Cerebellar cortex (tissue), 1 donor: ENCODE measurements at places on chromosomes 2 and 18.

GRCh38 chr18:48192542-48192941, 216.6 kb downstream of the ZBTB7C start:
- DNase-seq: no peak

GRCh38 chr2:18194161-18194560, 315.7 kb downstream of the KCNS3 start:
- no peak for DNase-seq

DNA sequence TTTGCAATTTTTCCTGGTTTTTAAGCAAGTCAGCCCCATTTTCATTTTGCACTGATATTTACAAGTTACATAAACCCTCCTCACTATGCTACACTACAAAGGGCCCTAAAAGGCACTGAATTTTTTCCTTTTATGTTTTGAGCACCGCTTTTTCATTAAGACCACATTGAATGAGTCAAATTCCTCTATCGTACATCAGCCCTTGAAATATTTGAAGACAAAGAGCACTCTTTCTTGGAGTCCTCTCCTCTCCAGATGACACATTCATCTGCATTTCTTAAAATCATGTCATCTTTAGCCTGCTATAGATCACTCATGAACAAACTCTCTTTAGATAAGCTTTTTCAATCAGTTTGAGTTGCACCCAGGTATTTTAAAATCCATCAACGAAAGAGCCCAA, 306.6 kb upstream of the SOX11 start:
- no peak for DNase-seq

- DNase-seq: peak; percentile 71
Observed at GRCh38 chr2:39615675-39616074, 50.0 kb upstream of the TMEM178A start.

DNA sequence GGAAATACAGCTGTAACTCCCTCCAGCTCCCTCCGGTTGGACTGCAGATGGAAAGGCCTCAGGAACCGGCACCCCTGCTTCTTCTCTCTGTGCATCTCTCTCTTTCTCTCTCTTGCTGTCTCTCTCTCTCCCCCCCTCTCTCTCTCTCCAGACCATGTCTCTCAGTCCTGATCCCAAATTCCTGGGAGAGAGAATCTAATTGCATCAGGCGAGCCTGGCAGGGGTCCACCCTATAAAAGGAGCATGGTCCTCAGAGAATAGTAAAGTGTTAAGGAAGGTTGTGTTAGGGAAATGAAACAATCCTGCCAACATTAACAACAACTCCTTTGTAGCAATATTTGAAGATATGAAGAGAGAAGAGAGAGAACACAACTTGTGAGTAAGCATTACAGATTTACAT, 36.7 kb downstream of the VIT start:
- DNase-seq: no peak

DNA sequence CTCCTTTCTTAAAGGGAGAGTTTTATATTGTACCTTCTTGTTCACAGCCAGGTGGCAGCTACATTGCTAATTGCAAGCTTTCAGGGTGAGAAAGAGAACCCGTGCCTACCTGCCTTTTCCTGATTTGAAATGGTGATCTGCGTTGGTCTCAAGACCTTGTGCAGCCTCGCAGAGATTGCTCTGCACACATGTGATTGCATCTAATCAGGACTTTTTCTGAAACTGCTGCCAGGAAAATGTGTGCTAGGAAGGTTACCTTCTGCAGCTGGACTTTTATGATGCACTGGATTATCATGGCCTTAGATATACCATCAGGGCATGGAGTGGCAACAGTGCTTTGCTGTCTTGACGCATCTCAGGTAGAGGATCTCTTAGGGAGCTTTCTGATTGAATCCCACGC, 45.1 kb downstream of the AGAP1 start:
- DNase-seq: no peak

DNA sequence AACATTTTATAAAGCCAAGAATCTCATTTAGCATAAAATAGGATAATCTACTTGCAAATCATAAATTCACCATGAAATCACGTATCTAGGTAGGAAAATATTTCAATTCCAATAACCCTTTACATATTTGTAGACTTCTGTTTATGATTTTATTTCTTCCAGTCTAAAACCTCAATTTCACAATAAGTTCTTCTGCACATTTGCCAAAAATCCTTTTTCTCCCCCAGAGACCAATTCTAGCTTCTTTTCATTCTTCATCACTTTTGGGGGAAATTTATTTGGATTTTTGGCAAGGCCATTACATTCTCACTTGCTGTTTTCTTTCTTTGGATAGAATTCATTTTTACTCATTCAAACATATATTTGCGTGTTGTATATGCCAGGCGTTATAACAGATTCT, 86.8 kb downstream of the SPRED2 start:
- no peak for DNase-seq

DNA sequence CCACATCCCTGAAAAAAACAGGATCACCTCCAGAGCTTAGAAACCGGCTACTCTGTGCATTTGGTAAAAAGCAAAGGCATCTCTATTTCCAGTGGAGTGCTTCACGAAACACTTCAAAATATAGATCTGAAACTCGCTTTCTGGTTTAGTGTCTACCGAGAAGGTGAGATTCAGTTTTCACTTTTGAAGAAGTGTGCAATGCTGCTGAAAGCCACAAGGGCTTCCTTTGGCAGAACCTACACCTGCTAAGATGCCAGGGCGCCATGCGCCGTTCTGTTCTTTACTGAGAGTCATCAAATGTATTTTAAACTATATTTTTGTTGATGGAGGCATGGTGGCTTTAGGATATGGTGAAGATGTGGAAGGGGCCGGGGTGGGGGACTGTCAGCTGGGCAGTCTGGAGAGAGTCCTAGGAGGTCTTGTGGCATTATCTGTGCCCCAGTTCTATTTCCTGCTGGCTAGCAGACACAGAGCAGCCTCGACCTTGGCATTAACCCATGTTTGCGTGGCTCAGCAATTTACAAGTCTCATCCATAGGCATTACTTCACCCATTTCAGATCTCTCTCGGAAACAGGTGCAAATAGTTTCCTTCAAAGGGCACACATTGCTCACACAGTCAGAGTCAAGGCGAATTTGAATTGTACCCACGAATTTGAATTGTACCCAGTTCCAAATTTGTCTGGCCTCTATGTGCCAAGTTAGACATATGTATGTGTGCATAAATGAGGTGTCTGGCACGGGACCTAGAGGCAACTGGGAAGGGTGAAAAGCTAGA, 46.7 kb upstream of the KCNF1 start:
- peak; percentile 48 for DNase-seq

GRCh38 chr2:182166406-182166805, 180.8 kb downstream of the PPP1R1C start:
- DNase-seq: no peak

DNA sequence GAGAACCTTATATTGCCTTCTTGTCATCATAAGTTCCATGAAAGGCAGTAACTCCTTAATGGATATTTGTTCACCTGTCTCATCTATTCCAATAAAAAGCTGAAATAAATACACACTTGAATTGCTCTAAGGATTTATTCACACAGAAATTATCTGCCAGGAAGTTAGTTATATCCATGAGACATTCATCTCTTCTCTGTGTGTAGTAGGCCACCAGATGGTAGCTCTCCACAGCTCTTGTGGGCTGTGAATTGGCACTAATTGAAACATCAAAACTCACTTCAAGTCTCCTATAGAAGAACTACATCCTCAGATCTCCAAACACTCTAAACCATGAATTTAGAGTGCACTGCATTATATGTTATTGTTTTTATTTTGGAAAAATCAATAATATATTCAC, 189.6 kb downstream of the DSC3 start:
- no peak for DNase-seq

- no peak for DNase-seq
Observed at GRCh38 chr2:45696708-45697107, 45.2 kb downstream of the PRKCE start.

DNA sequence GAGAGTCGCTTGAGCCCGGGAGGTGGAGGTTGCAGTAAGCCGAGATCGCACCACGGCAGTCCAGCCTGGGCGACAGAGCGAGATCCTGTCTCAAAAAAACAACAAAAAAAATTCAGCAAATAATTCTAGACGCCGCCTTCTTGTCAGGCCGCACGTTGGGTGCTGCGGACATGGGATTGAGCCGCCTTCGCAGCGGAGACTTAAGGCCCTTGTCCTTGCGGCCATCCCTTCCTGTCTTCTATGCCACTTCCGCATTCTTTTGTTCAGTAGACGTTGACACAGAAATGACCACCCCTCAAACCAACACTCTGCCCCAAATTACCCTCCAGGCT, 15.8 kb downstream of the PTPN18 start:
- no peak for DNase-seq

GRCh38 chr2:109188496-109188890, 59.5 kb downstream of the SH3RF3 start:
- DNase-seq: no peak

GRCh38 chr2:54594048-54594447, 129.4 kb upstream of the EML6 start:
- DNase-seq: no peak

- no peak for DNase-seq
Observed at GRCh38 chr2:161036926-161037325, 123.3 kb upstream of the TANK start.

- no peak for DNase-seq
Observed at GRCh38 chr2:45808294-45808800, 156.9 kb downstream of the PRKCE start.

- no peak for DNase-seq
Observed at GRCh38 chr18:58224425-58224750, 180.4 kb downstream of the NEDD4L start.

DNA sequence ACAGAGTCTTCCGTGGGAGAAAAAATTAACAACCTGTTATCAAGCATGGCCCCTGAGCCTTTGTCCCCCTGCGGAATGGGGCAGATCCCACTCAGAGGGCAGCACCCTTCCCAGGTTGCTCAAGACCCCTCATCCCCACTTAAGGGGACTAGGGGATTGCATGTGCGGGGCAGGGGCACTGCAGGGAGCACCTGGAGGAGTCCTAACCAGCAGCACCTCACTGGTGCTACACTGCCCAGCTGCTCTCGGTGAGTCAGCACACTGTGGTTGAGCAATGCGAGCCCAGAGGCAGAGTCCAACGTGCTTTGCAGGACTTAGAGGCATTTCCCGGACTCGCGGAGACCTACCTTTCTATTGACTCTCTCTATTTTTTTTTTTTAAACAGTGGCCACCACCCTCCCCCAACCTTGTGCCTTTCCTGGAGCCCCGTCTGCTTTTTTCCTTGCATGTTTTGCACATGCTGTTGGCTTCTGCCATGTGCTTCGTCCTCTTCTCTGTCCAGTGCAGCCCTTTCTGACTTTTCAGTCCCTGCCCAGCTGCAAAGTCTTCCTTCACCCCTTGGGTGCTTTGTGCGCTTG, 74.0 kb downstream of the IL1R2 start:
- DNase-seq: no peak

- DNase-seq: no peak
Observed at GRCh38 chr2:234033174-234033573, 17.3 kb upstream of the SPP2 start.

- no peak for DNase-seq
Observed at GRCh38 chr18:58949031-58949430, 84.4 kb downstream of the ZNF532 start.

GRCh38 chr2:31151501-31151900, 13.3 kb upstream of the GALNT14 start:
- DNase-seq: no peak

- DNase-seq: no peak
Observed at GRCh38 chr18:49096021-49096420, 145.3 kb upstream of the SMAD7 start.

DNA sequence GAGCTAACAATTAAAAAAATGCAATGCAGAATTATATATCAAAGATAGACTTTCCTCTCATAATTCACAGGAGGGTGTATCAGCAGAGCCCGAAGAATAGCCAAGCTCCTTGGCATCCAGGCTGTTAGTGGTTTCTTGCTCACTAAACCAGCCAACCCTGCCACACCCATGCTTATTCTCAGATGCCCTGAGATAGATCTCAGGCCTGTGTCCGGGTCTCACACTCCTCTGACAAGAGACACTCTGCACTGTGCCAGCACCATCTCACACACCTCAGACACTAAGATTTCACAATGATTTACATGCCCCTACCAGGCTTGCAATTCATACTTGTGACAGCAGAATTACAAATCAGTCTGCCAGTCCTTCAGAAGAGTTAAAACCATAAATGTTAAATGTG, 64.5 kb downstream of the OSBPL1A start:
- no peak for DNase-seq

DNA sequence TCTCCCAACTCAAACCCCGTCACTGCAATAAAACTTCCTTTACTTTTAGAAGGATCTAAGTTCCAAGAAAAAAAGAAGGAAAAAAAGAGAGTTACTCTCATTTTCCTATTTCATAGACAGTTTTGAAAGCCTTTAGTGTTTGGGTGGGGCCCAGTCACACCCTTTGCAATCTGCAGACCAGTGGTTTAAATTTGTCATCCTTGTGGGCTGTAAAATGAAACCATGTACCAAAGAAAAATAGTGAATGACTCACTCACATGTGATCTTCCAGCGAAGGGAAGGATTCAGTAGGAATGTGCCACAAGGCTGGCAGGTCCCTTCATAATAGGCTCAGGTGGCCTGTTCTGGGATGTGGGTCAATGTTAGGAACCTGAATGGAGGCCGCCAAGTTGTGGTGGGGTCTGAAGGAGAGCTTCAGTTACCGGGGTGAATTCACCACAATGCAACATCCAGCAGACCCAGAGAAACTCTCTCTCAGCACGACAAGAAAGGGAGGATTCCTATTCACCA, 28.3 kb downstream of the ANXA4 start:
- DNase-seq: no peak

DNA sequence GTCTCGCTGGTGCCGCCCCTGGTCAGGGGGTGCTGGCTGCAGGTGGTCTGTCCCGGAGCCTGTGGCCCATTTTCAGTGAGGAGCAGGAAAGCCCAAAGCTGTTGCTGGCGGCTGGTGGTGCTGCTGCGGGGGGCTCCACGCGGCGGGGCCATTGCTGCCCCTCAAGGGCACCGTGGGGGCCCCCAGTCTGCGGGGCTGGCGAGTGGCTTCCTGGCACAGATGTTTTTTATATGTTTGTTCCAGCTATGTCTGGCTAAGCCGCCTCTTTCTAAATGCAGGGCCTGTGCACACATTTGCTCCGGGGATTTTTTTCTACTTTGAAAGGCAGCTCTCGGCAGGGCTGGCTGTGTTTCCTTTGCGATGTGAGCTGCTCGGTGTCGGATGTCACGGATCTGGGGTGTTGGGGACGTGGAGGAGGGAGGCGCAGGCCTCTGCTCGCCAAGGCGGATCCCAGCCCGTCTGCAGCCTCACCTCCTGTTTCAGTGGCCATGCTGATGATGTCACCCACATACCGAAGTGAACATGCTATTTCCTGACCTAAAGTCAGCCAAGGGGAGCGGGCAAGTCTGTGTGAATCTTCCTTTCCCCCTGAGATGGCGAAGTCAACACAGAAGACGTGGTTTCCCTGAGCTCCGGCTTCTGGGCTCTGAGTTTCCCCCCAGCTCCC, 112.0 kb upstream of the CTDP1 start:
- no peak for DNase-seq

GRCh38 chr18:12497296-12497695, 89.6 kb downstream of the PRELID3A start:
- DNase-seq: no peak
